ENCODE measurements at places on chromosomes 1 and 21.

GRCh38 chr1:2317230-2318065 lies 73.9 kb downstream of the MORN1 start:
- no peak for DNase-seq

- no peak for DNase-seq
These were observed 71.2 kb downstream of the SNRPE start for GRCh38 chr1:203932556-203932955.

DNA sequence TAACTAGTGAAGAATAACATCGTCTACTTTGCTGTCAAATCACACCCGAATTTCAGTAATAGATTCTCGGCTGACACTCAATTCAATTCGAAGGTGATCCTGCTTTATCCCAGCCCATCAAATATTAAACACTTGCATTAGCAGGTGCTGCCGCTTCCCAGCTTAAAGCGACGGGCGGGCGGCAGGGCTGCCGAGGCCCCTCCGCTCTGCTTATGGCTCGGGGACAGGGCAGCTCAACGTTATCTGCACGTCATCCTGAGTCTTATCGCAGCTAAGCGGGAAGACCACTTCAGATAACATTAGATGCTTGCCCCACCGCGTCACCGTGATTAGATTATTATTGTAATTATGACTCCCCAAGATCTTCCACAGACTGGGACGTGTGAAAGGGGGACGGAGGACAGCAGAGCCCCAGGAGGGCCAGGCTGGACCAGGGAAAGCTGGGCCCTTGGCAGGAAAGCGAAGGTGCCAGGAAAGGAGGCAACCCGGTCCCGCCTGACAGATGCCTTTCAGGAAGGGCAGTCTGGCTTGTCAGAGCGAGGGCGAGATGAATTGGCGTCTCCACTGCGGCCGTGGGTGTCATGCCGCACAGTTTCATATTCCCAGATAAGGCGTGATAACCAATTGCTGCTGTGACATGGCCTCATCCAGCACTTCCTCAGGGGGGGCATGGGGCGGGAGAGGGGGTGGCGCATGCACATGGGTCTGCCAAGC lies 37.0 kb downstream of the DMAP1 start:
- DNase-seq = no peak

DNA sequence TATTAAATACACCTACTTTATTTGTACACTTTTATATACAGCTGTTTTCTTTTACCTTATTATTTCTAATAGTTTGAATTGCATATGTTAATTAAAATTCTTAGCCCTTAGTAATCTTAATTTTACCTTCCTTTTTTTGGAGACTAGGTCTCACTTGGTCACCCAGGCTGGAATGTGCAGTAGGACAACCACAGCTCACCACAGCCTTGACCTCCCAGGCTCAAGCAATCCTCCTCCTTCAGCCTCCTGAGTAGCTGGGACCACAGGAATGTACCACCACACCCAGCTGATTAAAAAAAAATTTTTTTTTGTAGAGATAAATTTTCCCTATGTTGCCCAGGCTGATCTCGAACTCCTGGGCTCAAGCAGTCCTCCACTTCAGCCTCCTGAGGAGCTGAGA lies 15.0 kb upstream of the SDC3 start:
- no peak for DNase-seq

GRCh38 chr1:233909195-233909594 lies 4.7 kb downstream of the SLC35F3 start:
- DNase-seq = no peak

DNA sequence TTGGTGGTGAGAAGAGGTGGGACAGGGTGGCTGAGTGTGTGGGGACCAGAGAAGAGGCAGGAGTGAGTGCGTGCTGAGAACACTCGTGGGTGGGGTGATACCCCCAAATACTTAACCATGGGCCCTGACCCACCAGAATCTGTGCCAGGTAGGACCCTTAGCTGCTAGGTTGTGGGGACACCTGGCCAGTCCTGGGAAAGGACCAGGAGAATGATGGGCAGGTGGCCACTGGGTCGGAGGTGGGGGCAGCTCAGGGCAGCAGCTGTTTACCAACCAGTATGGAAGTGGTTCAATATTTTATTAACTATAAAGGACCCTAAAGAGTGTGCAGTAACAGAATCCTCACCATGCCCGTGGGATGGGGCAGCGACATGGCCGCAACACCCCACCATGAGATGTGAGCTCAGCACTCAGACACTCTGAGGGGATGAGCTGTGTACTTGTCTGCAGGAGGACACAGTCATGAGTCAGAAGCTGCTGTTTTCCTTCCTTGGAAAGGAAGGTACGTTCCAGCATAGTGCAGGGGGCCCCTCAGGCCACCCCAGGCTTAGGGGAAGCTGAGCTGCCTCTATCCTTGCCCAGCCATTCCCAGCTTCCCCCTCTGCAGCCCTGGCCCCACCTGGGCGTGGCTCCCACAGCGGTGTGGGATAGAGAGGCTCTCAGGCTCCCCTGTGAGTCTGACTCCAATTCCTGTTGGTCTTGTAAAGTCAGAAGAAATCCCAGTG lies 25.4 kb downstream of the TEX35 start:
- no peak for DNase-seq

GRCh38 chr1:47582891-47583608 lies 145.2 kb downstream of the FOXD2 start:
- DNase-seq = no peak

DNA sequence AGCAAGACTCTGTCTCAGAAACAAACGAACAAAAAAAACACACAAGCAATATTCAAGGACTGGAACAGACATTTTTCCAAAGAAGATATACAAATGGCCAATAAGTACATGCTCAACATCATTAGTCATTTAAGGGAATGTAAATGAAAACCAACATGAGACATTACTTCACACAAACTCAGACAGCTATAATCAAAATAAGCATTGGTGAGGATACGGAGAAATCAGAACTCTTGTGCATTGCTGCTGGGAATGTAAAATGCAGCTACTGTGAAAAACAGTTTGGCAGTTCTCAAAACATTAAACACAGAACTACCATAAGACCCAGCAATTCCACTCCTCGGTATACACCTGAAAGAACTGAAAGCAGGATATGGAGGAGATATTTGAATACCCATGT lies 15.4 kb downstream of the NOL9 start:
- no peak for DNase-seq

DNA sequence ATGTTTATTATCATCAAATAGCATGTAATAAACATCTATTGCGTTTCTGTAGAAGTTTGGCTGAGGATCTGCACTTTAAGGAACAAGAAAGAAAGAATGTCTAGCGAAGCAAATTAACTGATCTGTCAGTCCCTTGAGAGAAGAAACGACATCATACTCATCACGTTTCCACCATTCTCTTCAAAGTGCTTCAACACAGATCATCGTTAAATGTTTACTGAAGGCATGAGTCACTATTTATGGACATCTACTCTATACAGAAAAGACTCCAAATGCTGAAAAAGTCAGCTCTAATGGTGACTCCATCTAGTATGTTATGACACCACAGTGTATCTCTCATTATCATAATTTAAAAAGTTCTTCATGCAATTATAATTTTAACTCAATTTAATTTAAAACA lies 369.1 kb downstream of the RGS7 start:
- no peak for DNase-seq

DNA sequence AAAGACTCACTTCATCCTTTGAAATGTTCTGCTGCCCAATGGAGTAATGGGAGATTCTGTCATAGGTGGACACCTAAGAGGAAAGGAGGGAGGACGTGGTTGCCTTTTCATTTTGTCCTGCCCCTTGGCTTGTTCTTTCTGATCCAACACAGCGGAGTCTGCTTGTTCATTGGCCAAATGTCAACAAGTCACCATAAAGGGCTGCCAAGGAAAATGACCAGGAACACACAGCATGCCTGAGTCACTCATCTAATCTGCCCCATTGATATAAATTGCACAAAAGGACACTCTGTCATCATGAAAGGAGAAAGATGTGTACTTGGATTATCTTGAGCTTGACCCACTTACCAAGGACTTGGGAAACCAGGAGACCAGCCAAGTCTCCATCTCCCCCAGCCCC lies 422.9 kb downstream of the SETD4 start:
- no peak for DNase-seq

- no peak for DNase-seq
These were observed 182.0 kb downstream of the PLA2G4A start for GRCh38 chr1:187010571-187011309.

- DNase-seq = no peak
These were observed 14.6 kb downstream of the SSBP3 start for GRCh38 chr1:54391450-54392209.

DNA sequence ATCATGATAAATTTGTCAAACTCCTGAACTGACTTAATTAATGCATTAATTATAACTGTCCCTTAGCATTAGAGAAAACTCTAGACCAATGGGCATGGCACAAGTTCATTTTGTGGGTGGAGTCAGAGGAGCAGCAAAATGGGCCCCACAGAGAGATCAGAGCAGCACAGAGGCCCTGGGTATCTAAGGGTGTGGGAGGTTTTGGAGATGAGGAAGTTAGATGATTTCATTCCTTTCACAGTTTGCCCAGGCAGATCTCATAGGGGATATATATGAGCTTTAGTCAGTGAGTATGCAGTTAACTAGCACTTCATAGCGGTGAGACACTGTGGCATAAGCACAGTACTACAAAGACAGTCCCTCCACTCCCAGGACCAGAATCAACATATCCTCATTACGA lies 117.3 kb downstream of the MAB21L3 start:
- no peak for DNase-seq

GRCh38 chr1:205301205-205301821 lies 20.2 kb downstream of the NUAK2 start:
- no peak for DNase-seq

DNA sequence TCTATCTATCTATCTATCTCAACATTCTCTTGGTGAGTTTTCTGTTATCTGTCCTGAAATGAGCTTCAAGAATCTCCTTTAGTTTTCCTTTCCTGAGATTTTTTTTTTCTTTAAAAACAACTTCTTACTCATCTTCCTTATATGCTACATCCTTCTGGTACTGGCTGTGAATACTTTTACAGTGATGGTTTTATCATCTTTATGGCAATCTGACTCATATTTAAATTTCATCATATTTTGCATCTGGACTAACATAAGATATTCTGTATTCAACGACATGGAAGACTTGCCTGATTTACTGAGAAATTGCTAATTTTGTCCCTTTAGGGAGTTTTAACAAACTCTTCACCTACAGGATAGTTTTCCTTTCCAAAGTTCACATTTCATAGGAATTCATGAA lies 33.0 kb downstream of the PDE4B start:
- DNase-seq = no peak

DNA sequence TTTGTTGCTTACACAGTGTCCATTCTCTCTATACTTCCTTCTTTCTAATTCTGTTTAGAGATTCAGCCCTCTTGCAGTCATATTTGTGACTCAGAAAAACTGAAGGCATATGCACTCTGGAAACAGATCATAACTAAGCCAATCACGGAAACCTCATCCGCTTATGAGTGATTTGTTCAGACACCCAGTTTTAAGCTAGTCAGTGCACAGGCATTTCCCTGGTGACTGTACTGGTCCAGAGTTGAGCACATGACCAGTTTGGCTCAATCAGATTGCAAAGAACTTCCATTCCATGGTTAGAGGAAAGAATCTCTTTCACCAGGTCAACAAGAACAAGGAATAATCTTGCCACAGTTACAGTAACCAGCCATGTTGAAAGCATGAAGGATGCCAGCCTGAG lies 69.2 kb upstream of the SGIP1 start:
- DNase-seq = no peak

GRCh38 chr1:163820766-163821165 lies 499.0 kb downstream of the NUF2 start:
- no peak for DNase-seq

GRCh38 chr1:6923012-6923411 lies 137.8 kb downstream of the CAMTA1 start:
- no peak for DNase-seq

GRCh38 chr1:84672080-84672854 lies 18.0 kb downstream of the SSX2IP start:
- no peak for DNase-seq

DNA sequence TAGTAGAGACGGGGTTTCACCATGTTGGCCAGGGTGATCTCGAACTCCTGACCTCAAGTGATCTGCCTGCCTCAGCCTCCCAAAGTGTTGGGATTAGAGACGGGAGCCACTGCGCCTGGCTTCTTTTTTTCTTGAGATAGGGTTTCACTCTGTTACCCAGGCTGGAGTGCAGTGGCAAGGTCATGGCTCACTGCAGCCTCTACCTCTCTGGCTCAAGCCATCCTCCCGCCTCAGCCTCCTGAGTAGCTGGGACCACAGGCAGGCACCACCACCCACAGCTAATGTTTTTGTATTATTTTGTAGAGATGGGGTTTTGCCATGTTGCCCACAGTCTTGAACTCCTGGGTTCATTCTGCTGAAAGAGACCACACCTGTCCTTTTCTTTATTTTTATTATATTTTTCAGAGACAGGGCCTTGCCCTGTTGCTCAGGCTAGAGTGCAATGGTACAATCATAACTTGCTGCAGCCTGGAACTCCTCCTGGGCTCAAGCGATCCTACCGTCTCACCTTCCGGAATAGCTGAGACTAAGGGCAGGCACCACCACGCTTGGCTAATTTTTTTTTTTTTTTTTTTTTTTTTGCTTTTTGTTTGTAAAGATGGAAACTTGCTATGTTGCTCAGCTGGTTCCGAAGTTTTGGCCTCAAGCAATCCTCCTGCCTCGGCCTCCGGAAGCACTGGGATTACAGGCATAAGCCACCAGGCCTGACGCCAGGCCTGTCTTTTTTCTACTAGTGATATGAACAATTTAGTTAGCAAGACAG lies 3.1 kb downstream of the LMNA start:
- DNase-seq = no peak

DNA sequence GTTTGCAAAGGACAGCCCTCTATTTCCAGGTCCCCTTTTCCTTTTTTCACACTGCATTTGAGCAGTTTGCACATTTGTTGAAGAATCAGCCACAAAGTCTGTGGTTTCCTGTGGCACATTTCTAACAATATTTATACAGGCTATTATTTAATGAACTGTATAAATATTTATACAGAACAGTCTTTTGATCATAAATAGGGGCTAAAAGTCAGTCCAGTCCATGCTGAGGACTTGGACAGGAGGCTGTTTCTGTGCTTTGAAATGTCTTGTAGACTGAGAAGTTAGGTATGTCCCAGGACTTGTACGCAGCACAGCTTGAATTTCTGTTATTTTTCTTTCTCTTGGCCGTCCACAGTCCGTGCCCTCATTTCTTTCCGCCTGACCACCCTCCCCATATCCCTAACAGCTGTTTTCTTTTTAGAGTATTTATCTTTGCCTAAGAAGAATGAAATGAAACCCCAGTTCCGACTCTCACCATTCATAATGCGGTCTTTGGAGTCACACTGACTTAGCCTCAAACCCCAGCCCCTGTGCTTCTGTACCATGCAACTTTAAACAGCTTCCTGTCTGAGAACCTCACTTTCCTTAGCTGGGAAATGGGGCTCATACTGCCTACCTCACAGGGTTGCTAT lies 19.7 kb downstream of the FGGY start:
- DNase-seq = no peak
